Mesothelial cell of epicardium (in vitro differentiated cells): ENCODE measurements at places on chromosomes 5 and 9.

GRCh38 chr5:109739741-109740728, 50.3 kb downstream of the MAN2A1 start:
- no peak for DNase-seq
- peak overlapping the region; percentile 9 for H3K4me3 ChIP-seq
- H3K27ac ChIP-seq, result peak overlapping the region; percentile 82
- peaks cover 41% of the 10 kb centered on the region for H3K4me1 ChIP-seq

- no peaks in the 10 kb centered on the region for H3K4me1 ChIP-seq
Measured at GRCh38 chr5:602466-603035, 9.6 kb upstream of the CEP72 start.

- no peak overlapping the region for H3K27ac ChIP-seq
- peaks cover 12% of the 10 kb centered on the region for H3K4me1 ChIP-seq
- H3K4me3 ChIP-seq, result no peak overlapping the region
- H3K27me3 ChIP-seq, result no peaks in the 10 kb centered on the region
- no peaks in the 10 kb centered on the region for H3K36me3 ChIP-seq
Measured at GRCh38 chr5:105677291-105677690, 1993.4 kb downstream of the EFNA5 start.

DNA sequence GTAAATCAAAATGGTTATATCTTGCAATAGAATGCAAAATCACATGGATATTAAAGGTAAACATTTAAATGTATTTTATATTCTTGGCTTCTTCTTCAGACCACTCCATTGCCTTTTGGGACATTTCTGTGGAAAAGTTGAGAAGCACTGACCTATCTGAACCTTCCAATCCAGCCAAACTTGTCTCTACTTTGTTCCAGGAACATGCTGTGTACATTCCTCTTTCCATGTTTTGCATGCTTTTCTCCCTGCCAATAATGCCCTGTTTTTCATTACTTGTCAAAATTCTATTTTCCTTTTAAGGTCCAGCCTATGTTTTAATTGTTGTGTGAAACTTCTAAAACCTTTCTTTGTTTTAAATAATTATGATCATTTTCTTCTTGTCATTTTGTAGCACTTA, 28.3 kb downstream of the JAK2 start:
- H3K4me1 ChIP-seq, result no peaks in the 10 kb centered on the region
- no peak for DNase-seq
- no peak overlapping the region for H3K27ac ChIP-seq
- H3K36me3 ChIP-seq, result peaks cover 5% of the 10 kb centered on the region

DNA sequence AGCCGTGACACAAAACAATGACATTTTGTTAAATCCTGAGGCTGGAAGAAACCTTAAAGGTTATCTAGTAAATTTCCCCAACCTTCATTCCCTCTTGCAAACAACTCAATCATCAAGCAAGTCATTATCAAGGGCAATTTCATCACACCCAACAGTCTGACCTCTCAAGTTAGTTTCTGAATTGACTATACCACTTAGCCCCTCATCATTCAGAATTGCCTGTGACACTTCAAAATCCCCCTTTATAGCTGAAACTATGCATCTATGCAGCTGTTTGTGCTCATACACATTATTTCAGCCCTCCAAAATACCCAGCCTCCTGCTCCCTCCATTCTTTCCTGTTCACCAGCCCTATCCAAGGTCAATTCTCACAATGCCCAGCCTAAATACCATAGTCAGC, 24.6 kb downstream of the LPAR1 start:
- H3K4me3 ChIP-seq, result no peak overlapping the region
- no peak overlapping the region for H3K27ac ChIP-seq

- H3K27me3 ChIP-seq, result no peaks in the 10 kb centered on the region
- peaks cover 24% of the 10 kb centered on the region for H3K36me3 ChIP-seq
- DNase-seq, result no peak
- H3K4me3 ChIP-seq, result no peak overlapping the region
Measured at GRCh38 chr5:136038635-136039034, 9.8 kb downstream of the TGFBI start.

GRCh38 chr9:110532908-110533665, 46.5 kb downstream of the SVEP1 start:
- no peak for DNase-seq
- no peaks in the 10 kb centered on the region for H3K27me3 ChIP-seq
- H3K4me1 ChIP-seq, result peaks cover 27% of the 10 kb centered on the region
- no peak overlapping the region for H3K4me3 ChIP-seq
- no peak overlapping the region for H3K27ac ChIP-seq

- H3K36me3 ChIP-seq, result peaks cover 28% of the 10 kb centered on the region
- H3K27me3 ChIP-seq, result no peaks in the 10 kb centered on the region
- peak overlapping the region; percentile 35 for H3K27ac ChIP-seq
- H3K4me1 ChIP-seq, result peaks cover 30% of the 10 kb centered on the region
Measured at GRCh38 chr9:87516222-87516925, 18.7 kb downstream of the DAPK1 start.

DNA sequence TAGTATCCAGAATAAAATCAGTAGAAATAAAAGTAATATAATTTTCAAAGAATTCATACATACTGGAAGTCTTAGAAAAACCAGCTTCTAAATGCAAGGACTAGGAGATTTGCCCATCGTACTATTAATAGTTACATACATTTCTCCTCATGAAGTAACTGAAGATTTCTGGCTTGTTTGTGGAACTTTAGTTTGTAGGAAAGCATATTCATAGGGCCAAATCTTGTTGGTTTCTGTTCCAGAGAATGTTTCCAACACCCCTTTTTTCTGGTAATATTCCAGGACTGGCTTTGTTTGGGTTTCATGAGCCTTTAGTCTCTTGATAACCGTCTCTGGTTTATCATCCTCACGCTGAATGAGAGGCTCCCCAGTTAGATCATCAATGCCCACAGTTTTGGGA, 66.3 kb upstream of the TJP2 start:
- no peaks in the 10 kb centered on the region for H3K4me1 ChIP-seq
- H3K36me3 ChIP-seq, result no peaks in the 10 kb centered on the region
- H3K27ac ChIP-seq, result no peak overlapping the region
- no peak for DNase-seq
